ENCODE measurements at places on chromosomes 1 and 21.
A peak's percentile ranks its signal among the peaks of the same experiment; 100 is the strongest.

DNA sequence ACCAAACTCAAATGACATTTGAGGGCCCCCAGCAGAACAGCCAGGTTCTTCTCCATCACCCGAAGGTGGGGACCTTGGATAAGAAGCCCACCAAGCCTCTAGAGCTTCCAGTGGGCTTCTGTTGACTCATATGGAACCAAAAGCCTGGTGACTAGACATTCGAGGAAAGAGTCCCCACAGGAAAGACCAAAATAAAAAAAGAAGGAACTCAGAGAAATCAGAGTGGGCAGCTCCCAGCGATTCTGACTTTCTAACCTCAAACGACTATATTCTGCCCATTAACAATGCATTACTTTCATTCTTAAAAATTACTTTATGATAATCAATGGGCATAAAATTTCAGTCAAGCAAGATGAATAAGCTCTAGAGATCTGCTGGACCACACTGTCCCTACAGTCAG is 9.6 kb upstream of the CHIT1 start:
- no peak for DNase-seq

GRCh38 chr1:234855851-234856250 is 245.9 kb upstream of the IRF2BP2 start:
- no peak for DNase-seq

DNA sequence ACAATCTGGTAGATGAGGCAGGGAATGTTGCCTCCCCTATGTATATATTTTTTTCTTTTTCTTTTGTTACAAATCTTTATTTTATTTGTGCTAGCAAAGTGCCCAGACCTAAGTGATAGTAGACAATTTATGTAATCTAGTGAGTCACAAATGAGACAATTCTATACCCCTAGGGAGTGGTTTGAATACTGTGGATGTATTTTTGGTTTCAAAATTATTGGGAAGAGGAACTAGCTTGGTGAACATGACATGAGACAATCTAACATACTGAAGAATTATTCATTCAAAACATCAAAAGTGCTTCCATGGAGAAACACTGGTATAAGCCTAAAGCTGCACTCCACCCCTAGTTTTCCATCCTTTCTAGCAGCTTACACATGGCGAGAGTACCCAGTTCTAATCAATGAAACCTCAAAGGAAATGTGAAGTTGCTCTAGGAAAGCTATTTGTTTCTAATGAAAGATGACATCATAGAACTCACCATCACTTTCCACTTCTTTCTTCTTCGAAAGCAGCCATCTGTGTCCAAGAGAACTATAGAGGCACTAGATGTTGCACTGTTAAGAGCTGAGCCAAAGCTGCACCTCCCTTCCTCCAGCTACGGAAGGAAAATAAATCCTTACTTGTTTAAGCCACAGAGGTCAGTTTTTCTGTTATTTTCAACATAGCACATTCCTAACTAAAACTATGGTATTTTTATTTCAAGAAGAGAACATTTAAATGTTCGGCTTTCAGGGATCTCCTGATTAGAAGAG is 764.6 kb downstream of the LTN1 start:
- no peak for DNase-seq

DNA sequence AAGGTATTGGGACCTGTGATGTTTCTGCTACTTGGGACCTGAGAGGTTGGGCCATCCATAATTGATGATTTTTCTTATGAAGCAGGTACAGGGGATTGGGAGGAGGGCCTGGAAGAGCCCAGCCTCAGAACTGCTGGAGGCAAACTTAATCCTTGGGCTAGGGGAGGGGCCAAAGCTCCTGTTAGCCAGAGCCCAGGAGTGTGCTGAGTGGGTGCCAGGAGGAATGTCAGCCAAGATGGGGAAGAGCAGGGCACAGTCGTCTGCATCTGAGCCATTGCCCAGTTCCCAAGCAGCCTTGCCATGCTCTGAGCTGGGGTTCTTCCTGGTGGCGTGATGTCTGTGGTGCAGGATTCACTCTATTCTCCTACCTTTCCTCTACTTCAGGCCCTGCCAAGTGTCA is 5.8 kb downstream of the MAPKAPK2 start:
- DNase-seq = no peak

DNA sequence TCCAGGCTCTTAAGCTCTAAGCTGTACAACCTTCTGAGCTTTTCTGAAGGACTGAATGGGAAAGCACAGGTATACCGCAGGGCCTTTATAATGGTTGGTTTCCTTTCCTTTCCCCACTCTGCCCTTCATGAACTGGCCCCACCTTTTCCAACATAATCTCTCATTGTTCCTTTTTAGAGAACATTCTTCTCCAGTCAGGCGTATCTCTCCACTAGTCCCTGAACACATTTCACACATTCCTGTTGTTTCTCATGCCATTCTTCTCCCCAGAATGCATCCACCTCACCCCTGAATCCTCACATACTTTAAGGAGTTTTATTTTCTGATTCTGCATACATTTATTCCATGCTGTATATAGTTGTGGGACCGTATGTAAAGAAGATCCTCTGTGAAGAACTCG is 41.3 kb downstream of the PGM1 start:
- no peak for DNase-seq

DNA sequence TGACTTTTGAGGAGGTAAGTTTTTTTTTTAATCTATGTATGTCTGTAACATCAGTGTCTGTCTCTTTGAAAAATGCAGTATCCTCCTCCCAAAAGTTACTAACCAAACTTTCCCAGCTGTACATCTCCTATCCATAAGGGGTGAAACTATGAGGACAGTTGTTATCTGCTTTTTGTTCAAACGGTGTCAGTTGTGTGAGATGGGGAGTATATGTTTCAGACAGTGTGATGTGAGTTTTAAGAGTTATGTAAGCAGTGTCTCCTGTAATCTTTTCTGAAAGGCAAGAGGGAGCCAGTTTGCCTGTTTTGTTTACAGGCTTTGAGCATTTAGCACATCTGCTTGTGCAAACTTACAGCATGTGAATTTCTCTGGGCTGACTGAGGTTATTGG is 34.8 kb upstream of the CACYBP start:
- no peak for DNase-seq

GRCh38 chr1:143691400-143691891 is 280.3 kb downstream of the FAM72C start:
- DNase-seq = no peak

GRCh38 chr1:18628511-18628910 is 2.1 kb upstream of the PAX7 start:
- DNase-seq = no peak

GRCh38 chr1:21280011-21280471 is 10.2 kb downstream of the ECE1 start:
- DNase-seq = no peak

- peak; percentile 48 for DNase-seq
Observed at GRCh38 chr1:160291248-160292220, 6.6 kb upstream of the PEX19 start.

GRCh38 chr1:247378334-247379073 is 37.5 kb upstream of the NLRP3 start:
- DNase-seq = no peak

- no peak for DNase-seq
Observed at GRCh38 chr1:57826535-57826934, 402.7 kb upstream of the DAB1 start.

DNA sequence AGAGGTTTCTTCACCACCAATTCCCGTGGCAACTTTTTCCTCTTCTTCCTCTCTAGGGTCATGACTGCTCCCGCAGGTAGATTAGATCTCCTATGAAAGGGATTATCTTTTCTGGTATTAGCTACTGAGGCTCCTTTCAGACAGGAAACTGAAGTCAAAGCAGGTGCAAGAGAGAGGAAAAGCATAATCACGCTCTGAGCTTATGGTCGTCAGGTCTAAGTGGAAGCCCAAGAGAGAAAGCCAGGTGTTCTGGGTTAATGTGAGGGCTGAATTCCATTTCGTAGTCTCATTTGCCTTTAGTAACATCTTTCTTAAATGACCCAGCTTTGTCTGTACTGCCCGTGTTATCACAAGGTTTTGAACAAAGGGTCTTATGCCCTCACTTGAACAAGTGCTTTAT is 8.3 kb upstream of the MAP3K21 start:
- no peak for DNase-seq

- DNase-seq = no peak
Observed at GRCh38 chr1:175520186-175520585, 223.2 kb downstream of the TNR start.

DNA sequence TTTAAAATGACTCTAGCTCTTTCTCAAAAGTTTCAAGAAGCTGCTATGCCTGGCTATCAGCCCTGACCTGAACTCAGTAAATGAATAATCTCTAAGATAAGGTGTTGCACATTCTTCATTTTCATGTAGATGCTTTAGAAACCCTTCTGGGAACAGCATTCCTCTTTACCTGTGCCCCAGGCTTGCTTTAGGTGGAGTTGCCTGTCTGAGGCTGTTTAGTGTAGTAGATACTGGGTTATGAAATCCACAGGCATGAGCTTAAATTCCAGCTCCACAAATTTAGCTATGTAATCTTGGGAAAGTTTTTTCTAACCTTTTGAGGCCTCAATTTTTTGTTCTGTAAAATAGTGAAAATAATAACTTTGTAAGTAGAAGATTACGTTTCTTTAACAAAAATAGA is 41.6 kb downstream of the ATP6V1G3 start:
- DNase-seq = no peak

GRCh38 chr1:1602968-1603506 is 3.1 kb upstream of the FNDC10 start:
- DNase-seq = no peak

GRCh38 chr1:197595304-197595904 is 179.9 kb downstream of the DENND1B start:
- no peak for DNase-seq

GRCh38 chr1:9280015-9280860 is 12.5 kb upstream of the SPSB1 start:
- DNase-seq = no peak

- DNase-seq = no peak
Observed at GRCh38 chr1:22248746-22249145, 105.8 kb upstream of the WNT4 start.

- DNase-seq = no peak
Observed at GRCh38 chr21:39057121-39057520, 126.1 kb downstream of the PSMG1 start.

GRCh38 chr1:243474136-243474881 is 218.5 kb downstream of the SDCCAG8 start:
- DNase-seq = no peak

DNA sequence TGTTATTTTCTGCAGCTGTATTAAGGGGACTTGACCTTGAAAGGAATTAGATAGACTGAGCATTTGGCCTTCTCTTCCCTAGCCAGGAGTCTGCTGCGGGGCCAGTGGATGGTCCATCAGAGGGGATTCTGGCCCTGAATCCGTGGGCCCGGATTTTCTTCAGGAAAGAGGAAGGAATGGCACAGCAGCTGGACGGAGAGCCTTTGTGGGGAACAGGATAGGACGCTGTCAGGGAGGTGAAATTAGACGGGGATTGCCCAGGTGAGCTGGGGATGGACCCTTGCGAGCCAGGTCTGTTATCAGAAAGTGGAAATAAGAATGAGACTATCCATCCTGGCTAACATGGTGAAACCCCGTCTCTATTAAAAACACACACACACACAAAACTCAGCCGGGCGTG is 1.7 kb upstream of the C2CD2 start:
- no peak for DNase-seq

DNA sequence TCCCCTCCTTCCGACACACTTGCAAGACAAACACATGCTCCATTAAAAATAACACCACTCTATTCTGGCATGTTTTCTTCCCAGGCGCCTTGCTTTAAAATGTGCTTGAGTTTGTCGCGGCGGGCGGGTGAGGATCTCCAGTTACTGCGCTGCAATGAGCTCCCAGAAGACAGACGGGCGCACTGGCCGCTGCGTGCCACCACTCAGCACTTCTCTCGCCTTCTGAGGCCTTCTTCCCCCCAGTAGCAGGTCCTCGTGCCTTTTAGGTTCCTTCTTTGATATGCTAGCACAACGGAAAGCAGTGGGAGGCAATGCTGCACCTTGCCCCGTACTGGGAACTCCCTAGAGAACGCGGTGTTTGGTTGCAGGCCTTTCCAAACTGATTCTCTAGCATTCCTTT is 279.5 kb upstream of the NR5A2 start:
- no peak for DNase-seq

- no peak for DNase-seq
Observed at GRCh38 chr1:29679828-29680558, 443.7 kb downstream of the PTPRU start.

- DNase-seq = no peak
Observed at GRCh38 chr21:29351691-29352090, 53.0 kb downstream of the BACH1 start.

GRCh38 chr1:181010789-181011188 is 11.9 kb downstream of the STX6 start:
- DNase-seq = no peak
